ENCODE measurements at places on chromosomes 2 and 18.

DNA sequence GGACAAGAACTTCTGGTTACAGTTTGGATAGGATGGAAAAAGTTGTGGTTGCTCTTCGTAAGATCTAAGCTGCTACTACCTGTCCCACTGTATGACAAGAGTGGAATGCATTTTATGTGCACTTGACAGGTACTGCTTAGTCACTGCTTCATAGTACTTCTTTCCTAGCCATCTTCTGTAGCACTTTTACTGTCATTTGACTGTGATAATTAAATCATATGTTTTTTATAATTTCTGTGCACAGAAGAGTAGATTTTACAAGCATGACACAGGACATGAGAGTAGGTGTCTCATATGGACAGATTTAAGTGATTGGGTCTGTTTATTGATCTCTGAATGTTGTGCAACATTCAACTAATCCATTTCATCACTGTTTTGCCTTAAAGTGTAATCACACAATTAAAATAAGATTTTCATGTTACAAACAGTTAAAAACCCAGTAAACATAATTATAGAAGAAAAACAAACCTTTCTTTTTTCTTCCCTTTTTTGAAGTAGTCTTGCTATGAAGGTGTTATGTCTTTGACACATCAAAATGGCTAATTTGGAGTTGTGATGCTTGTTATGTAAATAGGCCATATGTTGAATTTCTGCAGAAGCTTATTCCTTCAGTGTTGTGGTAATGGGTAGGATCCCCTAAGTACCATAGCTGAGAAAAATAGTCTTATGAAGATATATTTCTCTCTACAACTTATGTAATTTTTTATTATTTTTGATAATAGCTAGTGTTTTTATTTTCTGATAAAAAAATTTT, 3.0 kb downstream of the SPATS2L start:
- DNase-seq: no peak

DNA sequence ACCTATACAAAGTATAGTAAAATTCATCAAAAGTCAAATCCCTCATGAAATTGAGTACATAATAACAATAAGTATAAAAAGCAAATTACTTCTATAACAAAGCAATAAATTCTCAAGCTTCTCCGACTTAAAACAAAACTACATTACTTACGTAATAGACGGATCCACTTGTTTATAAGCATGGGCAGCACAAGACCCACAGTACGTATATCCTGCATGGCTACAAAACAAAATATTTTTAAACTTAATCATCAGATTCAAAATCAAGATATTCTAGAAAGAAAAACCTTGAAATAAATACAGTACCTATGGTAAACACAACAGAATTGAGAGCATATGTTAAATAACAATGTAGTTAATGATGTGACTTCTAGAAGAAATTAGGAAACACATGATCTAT, 78.9 kb downstream of the MEMO1 start:
- DNase-seq: no peak

- no peak for DNase-seq
These were observed 81.9 kb upstream of the MAPRE2 start for GRCh38 chr18:34959211-34959829.

DNA sequence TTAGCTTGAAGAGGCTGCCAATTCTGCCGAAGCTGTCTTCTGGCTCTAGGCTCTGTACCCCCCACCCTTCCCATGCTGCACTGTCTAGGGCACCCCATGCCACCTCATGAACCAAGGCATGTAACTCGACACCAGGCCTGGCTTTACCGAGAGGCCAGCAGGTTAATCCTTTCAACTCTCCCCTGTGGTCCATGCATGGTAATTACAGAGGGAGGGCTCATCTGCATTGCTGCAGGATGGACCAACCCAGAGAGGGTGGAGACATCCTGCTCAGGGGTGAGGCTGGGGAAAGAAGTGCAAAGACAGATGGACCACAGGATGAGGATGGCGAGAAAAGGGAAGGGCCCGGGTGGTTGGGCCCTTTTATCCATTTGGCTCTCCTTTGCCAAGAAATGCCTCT, 65.8 kb downstream of the KCTD1 start:
- peak; percentile 86 for DNase-seq

All from iPS DF 19.7 (cell line).